ENCODE measurements at places on chromosomes 2 and 18.

DNA sequence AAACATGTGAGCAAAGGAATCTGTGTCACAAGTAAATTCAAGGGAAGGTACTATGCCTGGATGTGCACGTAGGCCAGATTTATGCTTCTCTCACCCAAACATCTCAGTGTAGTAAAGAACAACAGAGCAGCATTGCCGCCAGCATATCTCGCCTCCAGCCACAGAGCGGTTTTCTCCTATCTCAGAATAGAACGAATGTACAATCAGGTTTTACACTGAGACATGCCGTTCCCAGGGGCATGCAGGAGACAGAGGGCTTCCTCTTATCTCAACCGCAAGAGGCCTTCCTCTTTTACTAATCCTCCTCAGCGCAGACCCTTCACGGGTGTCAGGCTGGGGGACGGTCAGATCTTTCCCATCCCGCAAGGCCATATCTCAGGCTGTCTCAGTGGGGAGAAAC, 175.3 kb downstream of the RPIA start:
- no peak for DNase-seq

- no peak for DNase-seq
Observed at GRCh38 chr2:30627151-30627550, 180.1 kb downstream of the CAPN13 start.

DNA sequence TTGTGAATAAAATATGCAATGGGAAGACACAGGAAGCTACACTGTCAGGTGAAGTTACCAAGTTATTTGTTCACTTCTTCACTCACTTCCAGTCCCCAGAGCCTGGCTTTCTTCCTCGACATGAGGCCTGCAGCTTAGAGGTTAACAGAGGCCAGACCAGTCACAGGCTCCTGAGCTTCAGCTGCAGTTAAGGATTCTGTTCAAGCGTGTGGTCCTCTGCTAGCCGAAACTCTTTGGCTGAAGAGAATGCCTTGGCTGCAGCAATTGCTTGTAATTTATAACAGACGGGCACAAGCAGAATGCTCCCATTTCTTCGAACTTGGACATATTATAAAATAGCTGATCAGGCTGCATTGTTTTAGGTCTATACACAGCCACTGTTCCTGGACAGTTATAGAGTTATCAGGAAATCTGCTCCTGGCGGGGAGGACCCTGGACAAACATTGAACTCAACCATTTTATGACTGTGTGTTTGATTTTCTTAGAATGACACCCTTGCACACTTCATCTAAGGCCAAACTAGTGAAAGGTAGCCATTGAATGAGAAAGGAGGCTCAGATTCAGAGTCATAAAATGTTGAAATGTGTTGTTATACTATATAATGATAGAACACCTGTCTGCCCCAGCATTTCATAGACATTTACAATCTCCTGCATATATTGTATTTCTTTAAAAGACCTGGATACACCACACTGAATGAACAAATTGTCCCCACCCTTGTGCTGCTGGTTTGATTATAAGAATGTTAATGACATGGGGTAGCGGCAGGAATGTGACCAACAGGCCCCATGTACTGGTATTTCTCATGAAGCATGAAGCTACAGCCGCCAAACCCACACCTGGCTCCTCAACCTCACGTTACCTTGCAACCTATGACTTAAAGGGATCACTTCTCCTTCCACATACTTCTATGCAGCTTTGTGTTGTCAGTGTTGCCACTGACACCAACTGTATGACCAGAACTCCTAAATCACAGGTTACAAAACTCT, 153.6 kb downstream of the TDRD15 start:
- peak; percentile 59 for DNase-seq

- peak; percentile 48 for DNase-seq
Observed at GRCh38 chr18:21686282-21687105, 18.1 kb downstream of the ABHD3 start.

GRCh38 chr2:217935901-217936684, 66.7 kb downstream of the TNS1 start:
- DNase-seq, result no peak

DNA sequence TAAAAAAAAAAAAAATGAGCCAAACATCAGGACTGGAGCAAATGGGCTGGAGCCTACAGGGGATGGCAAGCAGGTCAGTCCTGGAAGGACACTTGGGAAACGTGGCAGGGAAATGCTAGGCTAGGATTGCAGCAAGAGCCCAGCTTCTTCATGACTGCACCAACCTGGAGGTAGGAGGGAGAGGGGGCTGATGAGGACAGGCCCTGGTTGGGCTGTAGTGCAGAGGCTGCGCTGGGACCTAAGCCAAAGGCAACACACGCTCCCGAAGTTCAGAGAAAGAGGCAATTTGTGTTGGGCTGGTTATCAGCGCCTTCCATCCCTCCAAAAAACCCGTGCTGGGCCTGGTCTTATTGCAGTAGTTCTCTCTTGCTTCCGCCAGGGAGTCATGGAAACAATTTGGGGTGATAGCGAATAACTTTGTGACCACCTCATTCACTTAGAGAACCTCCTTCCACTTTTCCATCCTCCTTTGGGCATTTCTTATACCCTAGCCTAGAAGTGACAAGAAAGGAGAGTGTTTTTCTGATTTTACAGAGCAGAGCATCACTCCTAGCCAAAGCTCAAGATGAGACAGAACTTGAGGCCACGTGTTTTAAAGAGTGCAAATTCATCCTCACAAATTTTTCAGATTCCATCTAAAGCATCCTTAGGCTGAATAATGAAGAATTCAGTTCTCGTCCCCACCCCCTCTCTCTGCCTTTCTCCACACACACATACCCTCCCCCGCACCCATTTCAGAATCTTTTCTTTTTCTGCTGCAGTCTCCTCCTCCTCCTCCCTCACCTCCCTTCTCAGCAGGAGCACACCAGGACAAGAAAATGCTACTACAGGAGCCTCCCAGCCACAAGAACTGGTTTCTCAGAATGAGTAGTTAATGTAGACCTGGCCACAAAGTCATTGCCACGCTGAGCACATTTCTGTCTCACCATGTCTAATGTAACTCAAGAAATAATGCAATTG, 82.5 kb upstream of the STPG4 start:
- no peak for DNase-seq

DNA sequence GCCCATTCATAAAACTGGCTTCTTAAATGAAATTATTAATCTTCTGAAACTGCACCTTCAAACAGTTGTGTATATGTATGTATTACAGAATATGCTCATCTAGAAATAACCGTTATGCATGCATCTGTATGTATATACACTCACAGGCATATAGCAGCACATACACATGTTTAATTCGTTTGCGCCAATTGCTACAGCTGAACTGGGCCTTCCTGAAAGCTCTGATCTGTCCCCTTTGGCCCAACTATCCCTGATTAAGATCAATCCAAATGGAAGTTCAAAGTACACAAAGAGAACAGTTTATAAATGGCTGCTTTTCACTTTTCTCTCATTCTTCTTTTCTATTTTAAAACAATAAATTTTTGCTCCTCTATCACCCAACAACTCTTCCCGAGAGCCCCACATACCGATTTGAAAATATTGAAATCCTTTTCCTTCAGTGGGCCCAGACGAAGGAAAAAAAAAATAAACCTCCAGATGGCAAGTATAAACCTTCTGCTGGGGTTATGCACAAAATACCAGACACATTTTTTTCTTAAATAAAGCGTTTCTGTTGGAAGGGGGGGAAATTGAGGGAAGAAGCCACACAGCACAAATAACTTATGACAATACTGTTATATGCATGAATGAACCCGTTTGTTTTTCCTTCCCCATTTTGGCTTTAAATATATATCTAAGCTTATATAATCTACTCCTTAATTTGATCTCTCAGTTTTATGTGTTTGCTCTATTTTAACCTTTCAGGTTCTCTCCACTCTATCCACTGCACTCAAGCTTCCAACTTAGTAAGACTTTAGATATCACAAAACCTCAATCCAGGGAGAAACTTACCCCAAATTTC, 267.3 kb downstream of the TCF4 start:
- no peak for DNase-seq

DNA sequence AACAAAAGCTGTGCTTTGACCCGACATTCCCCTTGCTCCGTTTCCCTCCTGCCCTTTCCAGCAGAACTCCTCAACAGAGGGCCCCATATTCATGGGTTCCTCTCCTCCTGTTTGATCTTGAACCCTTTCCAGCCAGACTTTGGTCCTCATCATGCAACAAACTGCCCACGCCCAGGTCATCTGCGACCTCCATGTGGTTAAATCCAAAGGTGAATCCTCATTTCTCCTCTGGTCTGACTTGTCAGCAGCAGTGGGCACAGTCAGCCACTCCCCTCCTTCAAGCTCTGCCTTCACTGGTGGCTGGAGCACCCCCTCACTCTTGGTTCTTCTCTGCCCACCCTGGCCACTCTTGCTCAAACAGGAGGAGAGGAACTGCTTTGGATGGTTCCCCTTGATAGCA, 2.7 kb downstream of the HS1BP3 start:
- no peak for DNase-seq

DNA sequence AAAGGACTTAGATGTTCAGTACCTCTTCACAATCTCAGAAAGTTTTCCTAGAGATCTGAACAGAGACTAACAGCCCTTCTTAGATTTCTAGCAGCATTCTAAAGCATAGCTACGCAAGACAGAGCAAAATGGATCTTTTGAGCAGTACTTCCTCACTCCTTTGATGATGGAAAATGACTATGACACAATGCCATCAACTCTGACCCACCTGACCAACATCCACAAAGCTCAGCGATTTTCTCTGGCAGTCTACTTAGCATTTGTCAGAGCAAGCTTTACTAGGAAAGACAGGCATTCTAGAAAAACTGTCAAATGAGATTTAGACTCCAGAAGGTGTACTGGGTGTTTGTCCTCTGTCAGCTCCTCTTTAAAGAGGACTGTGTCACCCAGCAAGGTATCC, 180.9 kb upstream of the ACVR2A start:
- no peak for DNase-seq

GRCh38 chr2:43225788-43226557, 433 bp downstream of the ZFP36L2 start:
- no peak for DNase-seq
